ENCODE measurements at places on chromosomes 7 and 10.
A peak's percentile ranks its signal among the peaks of the same experiment; 100 is the strongest.

DNA sequence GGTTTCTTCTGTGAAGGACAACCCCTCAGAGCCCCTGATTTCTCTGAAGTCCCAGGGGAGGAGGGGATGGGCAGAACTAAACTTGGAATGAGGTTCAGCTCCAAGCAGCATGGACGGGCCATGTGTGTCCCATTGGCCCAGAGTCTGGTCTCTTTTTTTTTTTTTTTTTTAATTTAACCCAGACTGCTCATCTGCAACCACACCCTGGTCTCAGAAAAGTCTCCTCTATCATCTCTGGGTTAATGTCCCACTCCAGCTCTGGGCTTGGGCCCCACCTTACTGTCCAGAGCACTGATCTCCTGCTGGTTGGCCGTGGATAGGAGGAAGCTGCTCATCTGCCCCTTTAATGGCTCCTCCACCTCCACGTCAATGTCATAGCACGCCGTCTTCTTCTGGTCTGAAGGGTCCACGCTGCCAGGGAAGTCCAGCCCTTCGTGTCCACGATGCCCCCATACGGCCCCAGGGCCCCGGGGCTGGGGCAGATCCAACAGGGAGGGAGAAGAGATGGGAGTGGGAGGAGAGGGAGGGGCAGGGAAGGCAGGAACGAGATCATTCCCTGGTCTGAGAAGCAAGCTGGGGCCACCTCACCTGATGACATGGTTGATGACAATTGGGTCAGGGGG lies 7.7 kb downstream of the CHPF2 start:
- no peak for DNase-seq

DNA sequence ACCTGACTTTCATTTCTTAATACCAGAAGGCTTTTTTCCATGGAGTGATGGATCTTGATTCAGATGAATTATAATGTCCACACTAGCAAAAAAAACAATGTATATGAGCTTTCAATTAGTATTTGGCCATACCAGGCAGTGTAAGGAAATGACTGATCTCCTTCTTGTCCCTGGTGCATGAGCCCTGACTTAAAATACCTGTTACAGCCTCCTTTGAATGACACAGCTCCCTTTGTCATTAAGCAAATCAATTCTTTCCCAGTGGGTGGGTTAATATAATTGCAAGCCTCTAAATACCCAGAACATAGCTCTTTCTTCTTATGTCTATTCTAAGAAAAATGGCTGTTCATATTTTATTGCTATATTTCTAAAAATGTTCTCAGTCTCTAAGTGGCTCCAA lies 164.7 kb downstream of the C1GALT1 start:
- no peak for DNase-seq

- no peak for DNase-seq
Observed at GRCh38 chr7:99184532-99185218, 23.2 kb downstream of the KPNA7 start.

GRCh38 chr7:140691376-140692045 lies 5.0 kb upstream of the NDUFB2 start:
- DNase-seq: no peak

GRCh38 chr10:78959924-78960285 lies 108.9 kb upstream of the ZMIZ1 start:
- DNase-seq: no peak

DNA sequence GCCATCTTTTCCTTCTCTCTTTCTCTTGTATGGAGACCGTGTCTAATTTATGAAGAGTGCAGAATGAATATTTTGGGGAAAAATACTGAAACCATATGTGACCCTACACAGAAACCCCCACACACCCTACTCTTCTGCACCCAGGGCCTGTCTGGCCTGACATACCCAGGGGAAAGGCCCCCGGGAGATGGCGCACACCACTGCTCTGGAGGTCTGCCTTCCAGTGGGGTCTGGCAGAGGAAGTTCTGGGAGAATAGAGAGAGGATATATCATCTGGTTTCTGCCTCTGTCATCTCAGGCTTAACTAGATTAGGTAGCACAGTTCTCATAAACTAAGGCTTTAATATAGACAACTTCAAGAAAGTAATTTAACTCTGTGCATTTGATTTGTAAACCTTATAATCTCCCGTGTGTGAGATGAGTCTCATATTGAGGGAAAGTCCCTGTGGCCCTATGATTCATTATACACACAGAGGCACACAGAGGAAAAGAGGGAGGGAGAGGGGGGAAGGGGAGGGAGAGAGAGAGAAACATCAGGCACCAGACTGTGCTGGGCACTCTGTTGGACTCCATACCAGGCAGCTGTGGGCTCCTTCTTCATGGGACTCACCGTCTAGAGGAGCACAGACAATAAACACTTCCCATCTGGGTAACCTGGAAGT lies 123.3 kb downstream of the AOAH start:
- peak; percentile 21 for DNase-seq

GRCh38 chr10:128147064-128147463 lies 20.8 kb upstream of the MKI67 start:
- peak; percentile 18 for DNase-seq

- no peak for DNase-seq
Observed at GRCh38 chr10:125205431-125205830, 45.1 kb upstream of the CTBP2 start.

DNA sequence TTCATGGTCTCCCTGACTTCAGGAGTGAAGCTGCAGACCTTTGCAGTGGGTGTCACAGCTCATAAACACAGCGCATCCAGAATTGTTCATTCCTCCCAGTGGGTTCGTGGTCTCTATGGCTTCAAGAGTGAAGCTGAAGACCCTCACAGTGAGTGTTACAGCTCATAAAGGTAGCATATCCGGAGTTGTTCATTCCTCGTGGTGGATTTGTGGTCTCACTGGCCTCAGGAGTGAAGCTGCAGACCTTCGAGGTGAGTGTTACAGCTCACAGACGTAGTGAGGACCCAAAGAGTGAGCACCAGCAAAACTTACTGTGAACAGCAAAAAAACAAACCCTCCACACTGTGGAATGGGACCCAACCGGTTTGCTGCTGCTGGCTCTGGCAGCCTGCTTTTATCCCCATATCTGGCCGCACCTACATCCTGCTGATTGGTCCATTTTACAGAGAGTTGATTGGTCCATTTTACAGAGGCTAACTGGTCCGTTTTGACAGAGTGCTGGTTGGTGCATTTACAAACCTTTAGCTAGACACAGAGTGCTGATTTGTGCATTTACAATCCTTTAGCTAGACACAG lies 308.8 kb downstream of the PTPRN2 start:
- DNase-seq: no peak

- no peak for DNase-seq
Observed at GRCh38 chr10:78470267-78471103, 436.8 kb downstream of the RPS24 start.

DNA sequence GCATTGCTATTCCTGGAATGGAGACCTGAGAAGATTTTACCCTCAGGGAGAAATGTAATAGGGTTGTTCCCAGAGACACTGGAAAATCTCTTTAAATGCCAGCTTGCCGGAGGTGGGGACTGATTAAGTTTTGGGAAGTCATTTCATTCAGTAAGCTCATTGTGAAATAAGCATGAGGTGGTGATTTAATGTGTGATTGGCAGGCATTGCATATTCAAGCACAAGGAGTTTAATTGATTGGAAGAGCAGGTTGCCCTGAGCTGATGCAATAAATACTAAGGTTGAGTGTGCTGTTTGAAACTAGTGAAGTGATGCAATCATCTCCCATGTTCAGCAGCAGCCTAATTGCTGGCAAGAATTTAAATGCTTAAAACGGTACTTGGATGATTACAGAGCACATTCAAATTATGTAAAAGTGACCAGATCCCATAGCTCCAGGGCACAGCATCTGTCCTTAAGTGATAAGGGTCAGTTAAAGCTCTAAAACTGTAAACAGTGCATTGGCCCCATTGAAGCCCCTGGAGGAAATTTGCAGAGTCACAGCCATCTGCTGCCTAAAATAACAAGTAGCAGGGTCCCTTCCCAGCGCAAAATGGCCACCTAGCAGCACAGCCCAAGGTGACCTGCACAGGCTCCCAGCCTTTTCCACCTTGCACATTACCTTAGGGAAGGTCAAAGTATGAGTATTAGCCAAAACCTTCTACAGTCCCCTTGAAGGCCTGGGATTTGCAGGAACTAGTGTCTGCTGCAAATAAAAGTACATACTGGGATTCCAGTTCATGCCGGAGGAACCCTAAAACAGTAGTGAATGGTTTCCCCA lies 92.1 kb downstream of the CCDC71L start:
- DNase-seq: no peak

DNA sequence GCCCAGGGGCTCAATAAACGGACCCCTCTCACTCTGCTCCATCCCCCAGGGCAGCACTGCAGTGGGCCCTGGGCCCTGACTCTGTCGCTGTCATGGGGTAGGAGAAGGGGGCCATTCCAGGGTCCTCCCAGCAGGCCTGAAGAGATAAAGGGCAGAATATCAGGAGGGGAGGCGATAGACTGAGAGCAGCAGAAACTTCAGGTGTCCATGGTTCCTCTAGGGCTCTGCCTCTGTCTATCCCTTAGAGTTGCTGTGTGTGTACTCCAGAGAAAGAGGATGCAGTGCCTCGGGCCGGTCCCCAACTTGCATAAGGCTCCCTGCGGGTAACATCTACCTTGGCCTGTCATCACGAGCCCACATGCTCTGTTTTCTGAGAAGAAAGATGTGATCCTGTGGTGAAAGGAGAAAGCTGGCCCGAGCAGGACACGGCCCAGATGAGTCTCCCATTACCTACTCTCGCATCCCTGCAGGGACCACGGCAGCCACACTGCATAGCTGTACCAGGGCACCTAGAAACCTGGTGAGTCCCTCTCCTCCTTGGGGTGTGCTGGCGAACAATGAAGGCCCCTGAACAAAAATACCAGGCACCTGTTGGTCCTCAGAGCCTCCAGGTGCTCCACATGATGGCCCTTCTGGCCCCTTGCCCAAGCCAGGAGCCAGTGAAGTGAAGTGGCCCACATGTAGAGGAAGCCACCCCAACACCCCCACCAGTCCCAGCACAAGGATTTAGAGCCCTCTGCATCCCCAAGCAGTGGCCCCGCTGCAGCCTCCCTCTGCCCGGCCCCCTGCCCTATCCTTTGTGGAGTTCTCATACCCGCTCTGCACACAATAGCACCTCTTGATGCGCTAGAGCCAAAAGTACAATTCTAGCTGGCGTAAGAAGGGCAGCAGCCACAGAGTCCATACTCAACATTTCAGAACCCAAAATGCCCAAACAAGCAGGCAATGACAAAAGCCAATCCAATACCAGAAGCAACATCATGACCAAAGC lies 106.8 kb downstream of the ARHGAP22 start:
- no peak for DNase-seq

- DNase-seq: no peak
Observed at GRCh38 chr10:96496281-96496925, 17.3 kb downstream of the TLL2 start.
